ENCODE measurements at places on chromosomes 5 and 9.

GRCh38 chr9:119861842-119862241 lies 492.6 kb upstream of the BRINP1 start:
- DNase-seq, result no peak

DNA sequence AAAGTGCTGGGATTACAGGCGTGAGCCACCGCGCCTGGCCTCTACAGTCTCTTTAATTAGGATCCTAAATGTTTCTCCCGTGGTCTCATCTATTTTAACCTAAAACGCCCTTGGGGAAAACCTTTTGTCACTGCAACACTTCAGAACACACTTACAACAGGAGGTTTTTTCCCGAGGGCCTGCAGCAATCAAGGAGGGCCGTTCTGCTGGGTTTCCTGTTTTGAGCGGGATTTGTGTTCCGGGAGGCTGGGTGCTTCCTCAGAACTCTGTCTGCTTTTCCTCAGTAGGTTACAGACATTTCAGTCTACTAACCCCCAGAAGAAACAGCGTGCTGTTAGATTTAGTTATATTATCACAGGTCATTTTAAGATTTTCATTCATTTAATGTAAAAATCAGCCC lies 65.4 kb upstream of the IRX4 start:
- DNase-seq, result no peak

GRCh38 chr5:66247176-66247960 lies 103.3 kb downstream of the SREK1 start:
- no peak for DNase-seq

- DNase-seq, result no peak
Observed at GRCh38 chr9:73183917-73184861, 32.5 kb downstream of the ANXA1 start.

- no peak for DNase-seq
Observed at GRCh38 chr9:125805586-125805985, 58.4 kb downstream of the PBX3 start.

DNA sequence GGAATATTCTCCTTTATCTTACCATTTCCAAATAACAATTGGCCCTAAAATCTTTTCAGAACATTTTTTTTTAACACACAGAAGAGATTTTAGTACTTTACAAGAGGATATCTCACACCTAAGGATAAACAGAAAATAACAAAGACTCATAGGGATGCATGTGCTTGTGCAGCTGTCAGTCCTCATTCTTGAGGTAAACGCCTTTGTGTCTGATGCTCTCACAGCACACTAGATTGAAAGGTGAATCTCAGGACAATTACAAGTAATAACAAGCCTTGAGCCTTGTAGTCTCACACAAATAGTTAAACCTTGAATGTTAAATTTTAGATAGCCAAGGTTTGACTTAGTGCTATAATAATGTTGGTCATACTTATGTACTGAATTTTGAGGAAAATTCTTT lies 439.2 kb downstream of the PTPRD start:
- DNase-seq, result no peak

- no peak for DNase-seq
Observed at GRCh38 chr5:127924606-127925005, 159.0 kb upstream of the SLC12A2 start.

- DNase-seq, result no peak
Observed at GRCh38 chr5:14650052-14650451, 14.5 kb upstream of the OTULIN start.

DNA sequence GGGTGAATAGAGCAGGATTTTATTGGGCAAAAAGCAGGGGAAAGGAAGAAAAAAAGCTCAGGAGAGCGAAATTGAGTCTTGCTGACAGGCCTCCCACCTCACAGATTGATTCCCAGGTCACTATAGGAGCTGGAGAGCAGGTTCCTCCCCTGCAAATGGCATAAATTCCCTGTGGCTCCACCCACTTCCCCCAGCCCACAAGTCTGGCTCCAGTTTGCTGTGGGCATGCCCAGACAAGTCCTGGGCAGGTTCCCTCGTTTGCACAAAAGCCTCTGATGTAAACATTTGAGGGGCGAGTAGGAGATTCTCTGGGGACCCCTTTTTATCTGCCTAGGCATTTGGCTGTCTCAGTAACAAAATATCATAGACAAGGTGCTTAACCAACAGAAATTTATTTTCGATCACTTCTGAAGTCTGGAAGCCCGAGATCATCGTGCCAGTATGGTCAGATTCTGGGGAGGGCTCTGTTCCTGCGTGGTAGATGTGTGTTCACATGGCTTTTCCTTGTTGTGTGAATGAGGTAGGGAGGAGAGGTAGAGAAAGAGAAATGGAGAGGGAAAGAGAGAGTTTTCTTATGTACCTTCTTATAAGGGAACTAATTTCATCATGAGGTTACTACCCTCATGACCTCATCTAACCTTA lies 614.5 kb downstream of the MAT2B start:
- no peak for DNase-seq

DNA sequence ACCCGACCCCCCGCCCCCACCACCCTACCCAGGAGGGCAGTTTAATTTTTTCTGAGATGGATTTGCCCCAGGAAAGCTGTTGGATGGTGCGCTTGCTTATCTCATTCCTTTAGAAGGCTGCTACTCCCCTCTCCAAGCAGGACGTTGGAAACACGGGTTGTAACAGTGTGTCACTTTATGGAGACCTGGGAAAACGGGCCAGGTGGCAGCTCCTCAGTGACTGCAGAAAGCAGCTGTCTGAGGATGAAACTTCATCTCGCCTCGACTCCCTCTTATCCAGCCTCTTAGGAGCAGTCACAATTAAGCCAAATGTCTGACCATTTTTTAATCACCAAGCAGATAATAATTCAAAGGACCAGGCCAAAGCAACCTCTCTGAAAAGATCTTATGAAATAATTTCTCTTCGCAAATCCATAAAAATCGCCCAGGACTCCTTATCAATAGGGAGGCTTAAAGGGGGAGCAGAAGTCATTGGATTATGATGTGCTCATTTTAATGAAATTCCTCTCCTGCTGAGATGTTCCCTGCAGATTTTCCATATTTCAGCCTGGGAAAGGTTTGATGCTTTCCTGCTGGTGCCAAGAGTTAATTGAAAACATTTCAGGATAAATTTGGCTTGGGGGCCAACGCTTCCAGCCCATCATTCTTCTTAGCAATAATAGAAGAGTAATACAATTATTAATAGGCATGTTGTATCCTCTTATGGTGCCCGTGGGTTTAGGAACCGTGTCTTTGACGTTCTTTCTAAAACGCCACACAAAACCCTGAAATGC lies 26.0 kb downstream of the GAS1 start:
- DNase-seq, result no peak

DNA sequence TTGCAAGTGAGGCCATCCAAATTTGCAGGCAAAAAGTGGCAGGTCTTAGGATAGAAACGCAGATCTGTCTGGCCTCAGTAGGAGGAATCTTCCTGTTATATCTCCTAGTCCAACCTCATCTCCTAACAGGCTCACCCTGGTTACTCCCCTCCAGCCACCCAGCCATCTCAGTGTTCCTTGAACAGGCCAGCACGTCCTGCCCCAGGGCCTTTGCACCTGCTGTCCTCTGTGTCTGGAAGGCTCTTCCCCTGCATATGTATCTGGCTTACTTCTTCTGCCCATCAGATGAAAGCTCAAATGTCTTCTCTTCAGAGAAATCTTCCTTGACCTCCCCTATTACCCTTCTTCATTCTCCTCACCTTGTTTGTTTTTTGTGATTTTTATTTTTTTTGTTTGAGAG lies 107.3 kb upstream of the ALDH1B1 start:
- no peak for DNase-seq

DNA sequence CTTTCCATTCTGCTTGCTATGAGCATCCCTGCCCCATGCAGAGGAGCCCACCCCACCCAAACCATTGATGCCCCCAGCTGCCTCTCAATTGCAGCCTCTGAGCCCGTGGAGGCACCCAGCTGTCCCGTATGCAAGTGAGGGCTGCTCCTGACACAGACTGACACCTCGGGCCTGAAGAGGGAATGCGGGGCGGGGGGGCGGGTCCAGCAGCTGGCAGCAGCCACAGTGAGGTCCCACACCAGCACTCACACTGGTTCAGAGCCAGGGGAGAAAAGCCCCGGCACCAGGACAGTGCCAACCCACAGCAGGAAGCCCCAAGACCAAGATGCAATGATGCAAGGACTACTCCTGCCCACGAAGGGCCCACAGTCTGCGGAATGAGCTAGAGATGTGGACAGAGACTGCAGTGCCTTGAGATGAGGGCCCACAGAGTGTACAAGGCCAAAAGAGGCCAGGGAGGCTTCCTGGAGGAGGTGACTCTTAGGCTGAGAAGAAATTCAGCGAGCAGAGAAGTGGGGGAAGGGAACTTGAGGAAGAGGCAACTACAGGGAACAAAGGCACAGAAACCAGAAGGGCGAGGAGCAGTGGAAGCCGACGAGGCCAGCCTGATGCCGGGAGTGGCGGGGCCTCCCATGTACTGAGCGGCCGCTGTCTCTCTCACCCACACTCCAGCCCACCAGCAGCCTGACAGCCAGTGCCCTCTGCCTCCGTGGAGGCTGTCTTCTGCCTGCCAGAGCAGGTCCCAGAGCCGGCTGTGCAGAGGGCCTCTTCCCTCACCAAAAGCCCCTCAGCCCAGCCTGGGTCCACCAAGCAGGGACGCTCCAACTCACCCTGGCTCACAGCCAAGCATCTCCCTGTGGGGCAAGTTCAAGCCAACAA lies 9.2 kb downstream of the EEIG1 start:
- DNase-seq, result peak; percentile 54

- no peak for DNase-seq
Observed at GRCh38 chr5:173542964-173543363, 73.5 kb downstream of the BOD1 start.

DNA sequence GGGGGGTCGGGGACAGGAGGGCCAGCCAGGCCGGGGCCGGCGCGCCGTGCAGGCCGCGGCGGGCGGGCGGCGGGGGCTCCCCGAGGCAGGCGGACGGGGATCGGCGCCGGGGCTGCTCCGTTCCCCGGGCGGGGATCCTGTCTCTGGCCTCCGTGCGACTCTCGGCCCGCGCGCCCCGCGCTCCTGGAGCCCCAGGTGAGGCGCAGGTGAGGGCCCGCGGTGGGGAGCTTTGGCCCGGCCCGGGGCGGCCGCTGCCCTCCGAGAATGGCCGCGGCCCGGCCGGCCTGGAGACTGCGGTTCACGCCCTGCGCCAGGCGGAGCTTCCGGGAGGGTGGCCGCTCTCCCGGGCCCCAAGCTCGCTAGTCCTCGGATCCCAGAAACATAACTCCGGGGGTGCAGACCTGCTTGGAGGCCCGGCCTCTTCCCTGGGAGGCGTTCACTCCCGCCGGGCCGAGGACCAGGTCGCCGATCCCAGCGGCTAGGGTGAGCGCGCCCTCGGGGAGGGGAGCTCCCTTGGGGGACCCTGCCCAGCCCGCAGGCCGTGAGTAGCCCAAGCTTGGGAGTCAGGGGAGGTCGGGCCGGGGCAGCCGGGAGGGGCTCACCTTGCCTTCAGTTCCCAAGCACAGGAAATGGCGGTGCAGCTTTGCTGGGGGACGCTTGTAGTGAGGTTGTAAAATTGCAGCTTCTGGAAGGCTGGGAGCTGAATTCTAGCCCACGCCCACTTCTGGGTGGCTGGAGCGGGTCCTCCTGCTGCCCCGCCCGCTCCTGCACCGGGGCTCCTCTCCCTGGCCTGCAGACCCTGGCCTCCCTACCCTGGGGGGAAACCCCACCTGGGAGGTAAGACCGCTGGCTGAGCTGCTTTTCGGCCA lies 723 bp downstream of the PPP1R26 start:
- no peak for DNase-seq

DNA sequence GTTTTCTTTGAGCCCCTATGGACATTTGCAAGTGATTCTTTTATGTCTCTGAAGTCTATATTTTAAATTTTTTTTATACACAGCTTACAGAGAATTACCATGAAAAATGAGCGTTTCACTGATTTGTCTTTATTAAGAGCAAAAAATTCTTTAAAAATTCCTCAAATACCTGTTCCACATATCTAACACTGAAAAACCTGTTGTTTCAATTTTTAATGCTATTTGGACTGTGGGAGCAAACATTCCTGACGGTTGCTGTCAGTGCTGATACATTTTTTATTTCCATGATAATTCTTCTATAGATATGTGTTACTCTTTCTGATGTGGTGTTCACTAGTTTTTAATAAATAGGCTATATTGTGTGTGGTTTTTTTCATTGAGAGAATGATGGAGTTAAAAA lies 199.8 kb downstream of the GDNF start:
- DNase-seq, result no peak

DNA sequence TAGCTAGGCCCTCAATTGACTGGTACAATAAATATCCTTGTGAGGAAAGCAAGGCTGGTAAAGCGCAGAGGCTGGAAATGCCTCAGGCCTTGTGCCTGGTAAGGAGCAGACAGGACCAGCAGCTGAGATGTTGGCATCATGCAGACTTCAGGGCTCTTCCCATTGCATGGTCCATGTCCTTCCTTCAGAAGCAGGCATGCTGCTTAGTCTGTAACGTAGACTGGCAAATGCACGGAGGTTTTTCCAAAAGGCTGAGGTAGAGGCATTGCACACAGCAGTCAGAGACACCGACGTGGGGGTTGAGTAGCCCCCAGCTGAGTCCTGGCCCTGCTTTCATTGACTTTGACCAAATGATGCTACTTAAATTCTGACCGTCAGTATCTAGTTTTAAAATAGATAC lies 87.1 kb downstream of the ADRB2 start:
- DNase-seq, result no peak

DNA sequence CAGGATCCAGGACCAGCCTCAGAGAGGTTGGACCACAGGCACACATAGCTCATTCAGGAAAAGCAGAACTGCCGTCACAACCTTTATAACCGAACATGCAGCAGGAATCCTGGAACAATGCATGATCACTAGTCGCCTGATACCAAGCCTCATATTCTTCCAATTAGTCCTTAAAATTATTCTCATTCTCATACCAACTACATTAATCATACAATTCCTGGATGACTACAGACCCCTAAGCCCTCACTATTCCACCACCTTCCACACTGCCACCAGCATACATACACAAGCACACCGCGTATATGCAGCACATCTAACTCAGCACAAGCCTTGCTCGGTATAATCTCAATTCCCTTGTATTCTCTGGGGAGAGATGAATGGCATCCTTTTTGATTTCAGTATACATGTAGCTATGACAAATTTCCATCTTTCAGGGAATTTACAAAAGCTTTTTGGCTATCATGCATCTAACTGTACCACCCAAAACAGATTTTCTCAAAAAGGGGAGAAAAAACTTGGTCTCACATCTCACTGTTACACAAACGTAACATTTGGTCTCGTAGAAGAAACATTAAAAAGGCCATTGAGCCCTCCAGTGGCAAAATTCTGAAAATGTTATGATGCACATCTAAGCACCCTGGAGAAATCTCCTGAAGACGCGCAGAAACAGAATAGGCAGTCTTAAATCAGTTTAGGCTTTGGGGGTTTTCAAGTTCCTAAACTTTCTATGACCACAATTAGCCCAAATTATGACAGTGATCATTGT lies 46.2 kb downstream of the MCTP1 start:
- DNase-seq, result no peak

GRCh38 chr9:127104581-127105311 lies 17.7 kb downstream of the ANGPTL2 start:
- no peak for DNase-seq

- DNase-seq, result no peak
Observed at GRCh38 chr9:104025945-104026344, 68.2 kb upstream of the SMC2 start.

GRCh38 chr5:151239237-151239861 lies 13.6 kb upstream of the GM2A start:
- DNase-seq, result peak; percentile 65
